ENCODE measurements at places on chromosomes 13 and 19. TPM values are rescaled to one million over a fixed set of nuclear protein-coding genes. Genes with fewer than 3 reads are reported as not detected.

FUT2 gene
- not detected for total RNA-seq

SHISA2 gene
- total RNA-seq: not detected

TMEM238 gene
- total RNA-seq: 14.6 TPM

FCAR gene
- total RNA-seq: not detected

LRRC8E gene
- total RNA-seq: 5.5 TPM

ZNF264 gene
- total RNA-seq: 6.3 TPM

ZNF222 gene
- total RNA-seq: 4.5 TPM

BSG gene
- total RNA-seq: 678 TPM

SLAIN1 gene
- 1.3 TPM for total RNA-seq

F10 gene
- total RNA-seq: not detected

KIR2DL4 gene
- not detected for total RNA-seq

WASF3 gene
- 0.05 TPM for total RNA-seq

ZNF534 gene
- total RNA-seq: not detected

IGSF23 gene
- total RNA-seq: 0.68 TPM

PROZ gene
- total RNA-seq: not detected

TEAD2 gene
- 20.4 TPM for total RNA-seq

TMEM150B gene
- total RNA-seq: not detected

STAP2 gene
- not detected for total RNA-seq

CRTC1 gene
- 4.8 TPM for total RNA-seq

MEDAG gene
- not detected for total RNA-seq

ZNF320 gene
- not detected for total RNA-seq

KLK3 gene
- not detected for total RNA-seq

RAB3A gene
- 0.50 TPM for total RNA-seq

LGALS7B gene
- not detected for total RNA-seq

OSCAR gene
- 0.35 TPM for total RNA-seq

PROSER1 gene
- 11.7 TPM for total RNA-seq

FLT1 gene
- not detected for total RNA-seq

PLD3 gene
- total RNA-seq: 258 TPM

NCCRP1 gene
- total RNA-seq: 1.2 TPM

C1QTNF9B gene
- total RNA-seq: not detected

SKA3 gene
- total RNA-seq: 14.6 TPM

Measured in A549 treated with ZK216348 at 1 μM for 4 hours (cell line).